ENCODE measurements at places on chromosomes 1 and 21. TPM values are rescaled to one million over a fixed set of nuclear protein-coding genes. Genes with fewer than 3 reads are reported as not detected.

- DNase-seq = no peak
Observed at GRCh38 chr1:179441501-179441900, 75.7 kb downstream of the AXDND1 start.

GRCh38 chr1:153262070-153262366 lies 2.5 kb downstream of the LORICRIN start:
- DNase-seq = no peak

Gene OR2L2
- not detected for total RNA-seq

GRCh38 chr1:216723274-216723780 lies at the start of gene ESRRG:
Gene ESRRG, minus strand, starts transcription at chr1:216723429. Its CDS starts 130 bp downstream, at chr1:216723299.
- no peak for DNase-seq

DNA sequence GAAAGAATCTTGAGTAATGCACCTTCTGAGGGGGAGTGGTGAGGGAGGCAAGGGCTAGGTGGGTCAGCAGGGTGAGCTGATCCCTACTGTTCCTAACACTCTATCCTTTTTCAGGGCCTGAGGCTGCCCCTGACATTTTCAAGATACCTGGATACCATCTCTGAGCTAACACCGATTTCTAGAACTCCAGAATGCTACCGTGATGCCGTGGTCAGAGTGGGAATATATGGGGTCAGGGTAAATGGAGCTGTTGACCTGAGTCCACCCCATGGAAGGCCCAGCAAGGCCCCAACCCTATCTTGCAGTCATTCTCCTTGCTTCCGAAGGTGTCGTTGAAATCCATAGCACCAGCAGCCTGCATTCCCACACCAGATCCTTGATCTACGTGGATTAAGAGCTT lies 18.0 kb upstream of the PTPRF start:
- no peak for DNase-seq

Gene SPRR5
- not detected for total RNA-seq
